ENCODE measurements at places on chromosomes 5 and 9. TPM values are rescaled to one million over a fixed set of nuclear protein-coding genes. Genes with fewer than 3 reads are reported as not detected.

TRPM6 gene
- 1.9 TPM for total RNA-seq

GRIA1 gene
- total RNA-seq = not detected

MEIKIN gene
- total RNA-seq = not detected

VDAC1 gene
- total RNA-seq = 400 TPM

CDH9 gene
- not detected for total RNA-seq

IL9 gene
- total RNA-seq = not detected

UBE2QL1 gene
- total RNA-seq = 0.72 TPM

IL4 gene
- total RNA-seq = not detected

LECT2 gene
- total RNA-seq = not detected

LMNB1 gene
- total RNA-seq = 55.3 TPM

WDR38 gene
- 0.12 TPM for total RNA-seq

SLC2A6 gene
- total RNA-seq = 21.4 TPM

IGIP gene
- 0.78 TPM for total RNA-seq

GKAP1 gene
- total RNA-seq = 4.4 TPM

MARVELD2 gene
- 2.4 TPM for total RNA-seq

DCAF10 gene
- total RNA-seq = 11.7 TPM

PCDHA12 gene
- 2.9 TPM for total RNA-seq

TYRP1 gene
- total RNA-seq = not detected

INSL4 gene
- 15.8 TPM for total RNA-seq

ARSI gene
- total RNA-seq = 26.6 TPM

ARID3C gene
- 0.16 TPM for total RNA-seq

IFNA21 gene
- total RNA-seq = not detected

MZB1 gene
- not detected for total RNA-seq

C7 gene
- not detected for total RNA-seq

DIPK1B gene
- 8.7 TPM for total RNA-seq

SLC24A2 gene
- total RNA-seq = not detected

C5orf58 gene
- total RNA-seq = not detected

SH3GL2 gene
- not detected for total RNA-seq

SOHLH1 gene
- not detected for total RNA-seq

PCSK1 gene
- 0.22 TPM for total RNA-seq

ARHGEF28 gene
- total RNA-seq = 11.5 TPM

PLEKHG4B gene
- 1.7 TPM for total RNA-seq

DMRT3 gene
- total RNA-seq = not detected

CWC27 gene
- 13.3 TPM for total RNA-seq
